NCI-H524 (cell line): ENCODE measurements at places on chromosomes 4 and X.

GRCh38 chr4:26133840-26134239 lies 187.0 kb upstream of the RBPJ start:
- no peak for DNase-seq

DNA sequence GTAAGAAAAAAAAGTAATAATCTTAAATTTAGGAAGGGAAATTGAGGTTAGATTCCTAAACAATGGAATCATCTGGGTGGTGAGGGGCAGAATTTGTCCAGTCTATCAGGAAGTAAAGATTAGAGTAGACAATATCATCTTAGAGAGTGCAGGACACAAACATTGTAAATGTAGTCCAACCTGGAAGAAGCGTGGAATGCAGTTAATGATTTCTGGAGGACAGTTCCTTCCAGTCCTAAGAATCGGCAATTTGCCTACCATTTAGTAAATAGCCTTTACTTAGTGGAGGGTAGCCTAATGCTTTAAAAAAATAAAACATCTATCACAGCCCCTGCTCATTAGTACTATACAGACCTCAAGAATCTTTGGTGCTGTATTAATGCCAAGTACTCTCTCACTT lies 147.5 kb upstream of the TTC29 start:
- DNase-seq = no peak

DNA sequence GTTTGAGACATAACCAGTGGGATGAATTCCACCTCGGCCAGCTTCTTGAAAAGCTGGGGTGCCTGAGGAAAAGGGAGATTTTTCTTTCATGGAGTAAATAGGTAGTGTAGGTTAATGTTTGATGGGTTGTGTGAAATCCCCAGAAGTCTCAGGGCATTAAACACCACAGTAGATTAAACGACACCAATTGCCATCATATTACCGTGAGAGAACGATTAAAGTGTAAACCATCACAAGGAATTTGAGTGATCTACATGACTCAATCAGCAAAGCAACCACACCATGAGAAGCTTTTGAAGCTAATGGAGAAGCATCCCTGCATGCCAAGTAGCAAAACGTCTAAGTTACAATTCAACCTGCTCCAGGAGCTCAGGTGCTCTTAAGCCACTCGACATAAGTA lies 322.5 kb upstream of the GATB start:
- DNase-seq = no peak

GRCh38 chr4:109977854-109978501 lies 65.3 kb downstream of the EGF start:
- DNase-seq = peak; percentile 36

- DNase-seq = no peak
These were observed 27.2 kb downstream of the TNIP2 start for GRCh38 chr4:2728806-2729532.

- DNase-seq = no peak
These were observed 53.3 kb downstream of the RGS12 start for GRCh38 chr4:3346146-3346545.

DNA sequence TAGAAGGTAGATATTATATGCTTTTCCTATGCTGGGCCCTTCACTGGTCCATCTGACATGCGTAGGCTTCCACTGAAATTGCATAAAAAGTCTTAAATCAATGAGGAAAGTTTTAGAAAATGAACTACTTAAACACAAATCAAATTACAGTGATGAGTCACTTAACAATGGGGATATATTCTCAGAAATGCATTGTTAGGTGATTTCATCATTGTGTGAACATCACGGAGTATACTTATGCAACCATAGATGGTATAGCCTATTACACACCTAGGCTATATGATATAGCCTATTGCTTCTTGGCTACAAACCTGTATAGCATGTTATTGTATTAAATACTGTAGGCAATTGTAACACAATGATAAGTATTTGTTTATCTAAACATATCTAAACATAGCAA lies 10.3 kb downstream of the STAP1 start:
- DNase-seq = no peak

- DNase-seq = no peak
These were observed 12.7 kb upstream of the TMPRSS11D start for GRCh38 chr4:67896421-67897065.

- DNase-seq = no peak
These were observed 165.6 kb downstream of the ATP10D start for GRCh38 chr4:47650584-47651130.

- no peak for DNase-seq
These were observed 61.3 kb upstream of the SCOC start for GRCh38 chr4:140312100-140312499.
